ENCODE measurements at places on chromosomes 5 and 9.
A peak's percentile ranks its signal among the peaks of the same experiment; 100 is the strongest.

GRCh38 chr9:88197016-88197415 is 58.7 kb upstream of the SPATA31C2 start:
- no peak for DNase-seq

- DNase-seq, result no peak
Measured at GRCh38 chr5:157827423-157827822, 31.5 kb downstream of the CLINT1 start.

GRCh38 chr5:54570916-54571315 is 53.4 kb downstream of the SNX18 start:
- no peak for DNase-seq

- DNase-seq, result no peak
Measured at GRCh38 chr5:154970759-154971158, 29.9 kb downstream of the MRPL22 start.

DNA sequence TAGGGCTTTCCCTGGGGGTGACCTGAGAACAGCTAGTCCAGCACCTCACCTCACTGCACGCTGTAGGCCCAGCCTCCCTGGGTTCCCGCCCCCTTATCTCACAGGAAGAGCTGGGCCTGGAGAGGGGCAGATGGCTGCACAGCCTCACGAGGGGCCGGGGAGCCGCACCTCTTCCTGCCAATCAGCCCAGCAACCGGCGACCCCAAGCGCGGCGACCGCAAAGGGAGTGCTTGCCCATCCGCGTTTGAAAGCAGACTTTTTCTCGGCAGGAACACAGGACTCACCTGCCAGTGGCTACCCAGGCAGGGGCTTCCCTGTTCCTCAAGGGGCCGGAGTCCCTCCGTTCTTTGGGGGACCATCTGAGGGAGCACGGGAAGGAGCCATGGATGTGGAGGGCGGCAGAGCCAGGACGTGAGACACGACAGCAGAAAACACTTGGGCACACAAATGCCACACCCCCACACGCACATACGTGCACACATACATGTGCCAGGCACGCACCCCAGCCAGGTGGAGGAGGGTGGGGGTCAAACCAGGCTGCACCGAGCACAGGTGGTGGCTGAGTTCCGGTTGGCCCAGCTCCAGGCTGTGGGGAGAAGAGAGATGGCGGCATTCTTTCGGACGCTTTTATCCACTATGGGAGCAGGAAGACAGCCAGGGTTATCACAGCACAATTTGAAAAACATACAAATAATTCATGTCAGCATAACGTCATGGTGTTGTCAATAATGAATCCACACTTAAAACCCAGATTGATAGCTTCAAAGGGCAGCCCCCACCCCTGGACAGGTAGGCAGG is 11.3 kb downstream of the TMEM250 start:
- no peak for DNase-seq

DNA sequence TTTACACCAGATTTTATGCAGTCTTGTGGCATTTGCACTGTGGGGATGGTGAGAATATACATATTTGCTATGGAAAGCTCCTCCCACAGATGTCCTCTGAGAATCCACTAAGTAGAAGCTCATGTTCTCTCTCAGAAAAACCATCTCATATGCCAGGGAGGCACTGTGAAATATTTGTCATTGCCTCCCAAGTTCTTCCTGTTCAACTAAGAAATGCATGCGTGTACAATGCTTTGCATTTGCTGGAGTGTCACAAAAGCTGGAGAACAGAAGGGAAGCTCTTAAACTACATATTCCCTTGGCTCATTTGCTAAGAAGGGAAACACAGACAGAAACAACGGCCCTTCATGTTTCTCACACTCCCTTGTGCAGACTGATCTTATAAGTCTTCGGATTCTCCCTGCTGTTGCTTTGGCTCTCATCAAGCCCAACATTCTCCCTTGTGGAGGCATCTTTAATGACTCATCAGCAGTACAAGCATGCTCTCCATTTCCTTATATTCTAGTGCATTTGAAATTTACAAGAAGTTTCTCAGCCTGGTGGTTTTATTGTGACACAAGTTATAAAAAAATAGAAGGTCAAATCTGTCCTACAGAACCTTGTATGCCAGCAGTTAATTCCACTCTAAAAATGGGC is 220.6 kb downstream of the TRIM36 start:
- DNase-seq, result no peak

DNA sequence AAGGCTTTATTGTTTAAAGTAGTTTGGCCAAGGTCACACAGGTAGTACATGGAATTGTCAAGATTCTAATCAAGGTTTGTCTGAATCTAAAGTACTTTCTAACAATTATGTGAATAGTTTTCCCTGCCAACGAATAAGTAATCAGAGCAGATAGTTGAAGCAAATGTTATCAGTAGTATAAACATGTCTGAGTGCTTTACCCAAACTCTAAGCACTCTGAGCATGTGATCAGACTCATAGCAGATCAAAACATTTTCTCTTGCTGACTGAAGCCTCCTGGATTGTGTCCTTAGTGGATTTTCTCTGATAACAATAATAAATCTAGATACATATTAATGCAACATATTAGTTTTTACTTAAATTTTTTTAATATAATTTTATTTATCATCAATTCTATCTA is 995.0 kb downstream of the EFNA5 start:
- DNase-seq, result no peak

GRCh38 chr5:163706053-163706771 is 200.8 kb downstream of the MAT2B start:
- DNase-seq, result no peak

GRCh38 chr9:83334320-83334719 is 203.9 kb downstream of the FRMD3 start:
- DNase-seq, result peak; percentile 40

DNA sequence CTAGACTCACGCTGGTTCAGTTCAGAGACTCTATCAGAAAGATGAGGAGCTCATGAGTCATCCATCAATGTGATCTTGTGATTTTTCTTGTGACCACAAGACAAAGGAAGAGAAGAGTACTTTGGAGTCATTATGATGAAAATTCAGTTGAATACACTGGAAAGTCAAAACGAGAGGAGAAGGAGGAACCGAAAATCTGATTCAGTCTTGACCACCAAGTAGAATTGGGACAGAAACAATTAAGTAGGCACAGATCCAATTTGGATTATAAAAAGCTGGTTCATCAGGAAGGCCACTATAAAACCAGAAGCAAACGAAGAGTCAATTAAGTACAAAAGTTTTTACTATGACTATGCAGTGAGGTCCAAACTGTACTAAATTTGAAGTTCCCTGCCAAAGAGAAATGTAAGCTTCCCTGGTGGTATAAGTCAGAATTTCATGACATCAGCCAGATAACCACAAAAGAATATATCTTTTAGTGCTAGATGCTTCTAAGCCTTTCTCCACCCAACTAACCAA is 90.9 kb downstream of the THBS4 start:
- DNase-seq, result no peak

GRCh38 chr5:141597394-141597793 is 21.4 kb downstream of the DIAPH1 start:
- no peak for DNase-seq

DNA sequence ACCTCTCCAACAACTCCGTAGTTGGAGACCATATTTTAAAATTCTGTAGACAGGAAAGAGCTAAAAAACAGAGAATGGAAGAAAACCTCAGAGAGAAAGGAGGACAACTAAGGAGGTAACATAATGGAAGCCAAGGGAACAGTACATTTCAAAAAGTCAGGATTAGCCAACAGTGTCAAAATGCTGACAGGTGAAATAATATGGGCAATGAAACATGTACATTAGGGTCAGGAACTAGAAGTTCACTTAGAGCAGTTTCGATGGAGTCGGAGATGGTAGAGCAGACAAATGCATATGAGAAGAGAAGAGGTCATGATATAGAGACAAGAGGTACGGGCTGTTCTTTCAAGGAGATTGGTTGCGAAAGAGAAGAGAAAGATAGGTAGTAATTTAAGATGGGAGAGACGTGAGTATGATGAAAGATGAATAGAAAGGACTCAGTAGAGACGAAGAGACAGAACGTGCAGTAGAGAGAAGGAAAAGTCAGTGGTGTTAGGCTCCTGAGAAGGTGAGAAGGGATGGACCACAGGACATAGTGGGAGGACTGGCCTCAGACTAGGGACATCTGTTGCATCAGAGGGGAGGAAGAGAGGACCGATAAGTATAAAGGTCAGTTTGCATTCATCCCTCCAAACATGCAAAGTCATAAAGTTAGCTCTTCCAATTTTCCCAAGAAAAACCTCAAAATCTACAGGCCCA is 25.6 kb downstream of the NRG2 start:
- no peak for DNase-seq

DNA sequence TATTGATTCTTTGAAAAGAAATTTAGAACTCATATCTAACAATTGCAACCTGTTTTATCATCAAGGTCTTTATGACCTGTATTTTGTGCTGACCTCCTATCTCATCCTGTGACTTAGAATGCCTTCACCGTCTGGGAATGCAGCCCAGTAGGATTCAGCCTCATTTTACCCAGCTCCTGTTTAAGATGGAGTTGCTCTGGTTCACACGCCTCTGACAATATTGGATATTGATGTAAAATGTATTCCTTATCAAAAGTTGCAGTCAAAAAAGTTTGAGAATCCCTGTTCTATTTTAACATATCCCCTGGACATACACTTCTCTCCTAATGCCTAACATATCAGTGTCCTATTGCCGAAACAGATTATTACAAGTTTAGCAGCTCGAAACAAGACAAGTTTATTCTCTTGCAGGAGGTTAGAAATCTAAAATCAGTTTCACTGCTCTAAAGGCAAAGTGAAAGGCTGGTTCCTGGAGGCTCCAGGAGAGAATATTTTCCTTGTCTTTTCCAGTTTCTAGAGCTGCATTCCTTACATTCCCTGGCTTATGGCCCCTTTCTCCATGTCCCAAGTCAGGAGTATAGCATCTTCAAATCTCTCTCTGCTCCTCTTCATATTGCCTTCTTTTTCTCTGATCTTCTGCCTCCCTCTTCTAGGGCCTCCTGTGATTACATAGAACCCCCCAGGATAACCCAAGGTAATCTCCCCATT is 31.5 kb upstream of the LVRN start:
- DNase-seq, result no peak

DNA sequence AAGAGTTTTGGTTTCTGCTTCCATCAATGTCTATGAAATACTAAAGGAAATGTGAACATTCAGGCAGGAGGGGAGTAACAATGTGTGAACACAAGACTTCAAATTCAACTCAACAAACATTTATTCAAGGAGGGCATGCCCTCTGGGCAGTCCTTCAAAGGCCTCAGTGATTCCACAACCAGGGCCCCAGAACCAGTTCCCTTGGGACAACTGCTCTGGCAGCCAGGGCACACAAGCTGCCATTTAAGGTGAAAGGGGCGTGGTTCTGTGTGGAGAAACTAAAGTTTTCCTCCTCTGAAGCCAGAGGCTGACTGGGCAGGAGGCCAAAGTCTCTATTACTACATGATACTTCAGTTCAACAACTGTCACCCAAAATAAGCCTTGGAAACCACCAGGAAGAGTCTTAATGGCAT is 3.2 kb downstream of the RBM18 start:
- no peak for DNase-seq

DNA sequence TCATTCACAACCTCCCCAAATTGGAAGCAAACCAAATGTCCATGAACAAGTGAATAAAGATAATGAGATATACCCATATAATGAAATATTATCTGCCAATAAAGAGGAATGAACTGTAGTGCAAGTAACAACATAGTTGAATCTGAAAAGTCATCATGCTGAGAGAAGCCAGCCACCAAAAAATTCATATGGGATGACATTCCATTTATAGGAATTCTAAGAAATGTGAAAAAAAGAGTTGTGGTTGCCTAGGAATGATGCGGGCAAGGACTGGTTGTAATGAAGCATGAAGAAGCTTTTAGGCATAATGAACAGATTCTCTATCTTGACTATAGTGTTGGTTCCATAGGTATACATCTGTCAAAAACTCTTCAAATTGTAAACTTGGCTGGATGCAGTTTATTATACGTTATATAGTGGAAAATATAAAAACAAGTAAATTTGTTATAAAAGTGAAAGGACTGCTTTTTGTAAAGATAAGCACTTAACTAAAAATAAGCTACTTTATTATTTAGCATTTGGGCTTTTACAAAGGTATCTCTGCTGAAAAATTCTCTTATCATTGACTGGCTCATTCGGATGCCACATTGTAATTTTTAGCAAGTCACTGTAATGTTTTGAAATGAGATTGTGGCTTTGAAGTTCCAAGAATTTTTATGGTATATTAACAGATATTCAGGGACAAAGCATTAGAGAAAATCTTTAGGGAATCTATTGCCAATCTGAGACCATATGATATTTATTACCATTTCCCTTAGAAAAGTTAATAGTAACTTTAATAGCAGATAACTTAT is 21.2 kb upstream of the TTC23L start:
- DNase-seq, result no peak

DNA sequence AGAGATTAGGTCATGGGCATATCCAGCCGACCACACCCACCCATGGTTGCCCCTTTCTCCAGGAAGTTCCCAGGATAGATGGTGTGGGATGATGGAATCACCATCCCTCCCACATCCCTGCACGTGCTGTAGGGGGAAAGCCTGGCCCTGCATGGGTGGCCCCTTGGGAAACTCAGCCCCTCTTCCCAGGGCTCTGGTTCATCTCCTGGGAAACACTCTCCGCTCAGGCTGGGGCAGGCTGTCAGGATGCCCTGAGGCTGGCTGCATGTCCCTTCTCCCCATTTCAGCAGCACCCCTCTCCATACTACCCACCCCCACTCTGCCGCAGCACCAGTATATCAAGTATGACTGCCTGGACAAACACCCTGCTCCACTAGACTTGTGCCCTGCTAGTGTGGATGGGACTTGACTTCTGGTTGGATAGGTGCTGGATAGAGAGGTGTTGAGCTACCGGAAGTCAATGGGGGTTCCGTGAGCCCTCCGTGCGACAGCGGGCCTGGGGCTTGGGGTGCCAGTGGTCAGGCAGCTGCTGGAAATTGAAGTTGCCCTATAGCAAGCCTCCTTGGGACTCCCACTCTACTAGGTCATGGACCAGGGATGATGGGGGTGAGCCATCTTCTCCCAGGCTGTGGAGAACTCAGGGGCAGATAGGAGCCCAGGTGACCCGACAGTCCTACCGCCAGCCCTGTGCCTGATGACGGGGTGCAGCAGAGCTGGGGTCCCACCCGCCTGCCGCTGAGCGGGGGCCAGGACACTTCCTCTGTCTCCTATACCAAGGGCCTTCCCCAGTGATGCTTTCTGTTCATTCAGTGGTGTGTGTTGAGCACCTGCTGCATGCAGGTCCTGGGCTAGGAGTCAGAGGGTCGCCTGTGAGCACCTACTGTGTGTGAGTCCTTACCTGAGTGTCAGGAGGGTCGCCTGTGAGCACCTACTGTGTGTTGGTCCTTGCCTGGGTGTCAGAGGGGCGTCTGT is 69.4 kb upstream of the COL5A1 start:
- no peak for DNase-seq

DNA sequence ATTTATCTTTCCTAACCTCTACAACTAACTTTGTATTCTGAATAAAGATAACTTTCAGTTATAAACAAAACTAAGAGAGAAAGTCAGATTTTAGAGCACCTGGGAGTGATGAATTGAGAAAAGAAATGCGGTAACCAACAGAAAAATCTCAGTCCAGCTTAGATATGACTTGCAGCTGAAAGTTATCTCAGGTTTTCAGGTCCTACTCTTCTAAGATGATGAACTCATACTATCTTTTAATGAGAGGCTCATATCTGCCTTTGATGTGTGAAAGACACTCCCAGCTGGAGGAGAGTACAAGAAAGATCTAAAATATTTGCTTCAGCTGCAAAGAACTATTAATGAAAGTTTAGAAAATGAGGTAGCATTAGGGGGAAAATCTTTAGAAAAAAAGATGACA is 190.5 kb downstream of the DENND1A start:
- DNase-seq, result no peak

GRCh38 chr9:92563116-92564100 is 27.6 kb upstream of the ECM2 start:
- DNase-seq, result no peak

GRCh38 chr9:98067184-98067583 is 10.7 kb downstream of the NANS start:
- no peak for DNase-seq

- DNase-seq, result no peak
Measured at GRCh38 chr9:38771593-38771992, 51.7 kb upstream of the FAM240B start.

Data from renal cortex interstitium (tissue), 15 donors.